ENCODE measurements at places on chromosomes 3 and 15.

DNA sequence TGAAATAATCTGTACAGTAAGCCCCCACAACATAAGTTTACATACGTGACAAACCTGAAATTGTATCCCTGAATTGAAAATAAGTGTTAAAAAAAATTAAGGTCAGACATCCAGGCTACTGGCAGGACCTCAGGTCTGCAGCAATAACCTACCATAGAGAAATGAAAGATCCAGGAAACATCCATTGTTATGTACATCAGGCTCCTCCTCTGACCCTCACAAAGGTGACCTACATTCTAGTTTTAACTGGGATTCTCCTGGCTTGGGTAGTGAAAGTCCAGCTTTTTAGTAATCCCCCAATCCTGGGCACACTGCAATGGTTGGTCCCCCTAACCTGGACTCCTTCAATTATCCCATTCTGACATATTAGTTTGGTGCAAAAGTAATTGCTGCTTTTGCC lies 749.6 kb upstream of the LMCD1 start:
- DNase-seq, result no peak

DNA sequence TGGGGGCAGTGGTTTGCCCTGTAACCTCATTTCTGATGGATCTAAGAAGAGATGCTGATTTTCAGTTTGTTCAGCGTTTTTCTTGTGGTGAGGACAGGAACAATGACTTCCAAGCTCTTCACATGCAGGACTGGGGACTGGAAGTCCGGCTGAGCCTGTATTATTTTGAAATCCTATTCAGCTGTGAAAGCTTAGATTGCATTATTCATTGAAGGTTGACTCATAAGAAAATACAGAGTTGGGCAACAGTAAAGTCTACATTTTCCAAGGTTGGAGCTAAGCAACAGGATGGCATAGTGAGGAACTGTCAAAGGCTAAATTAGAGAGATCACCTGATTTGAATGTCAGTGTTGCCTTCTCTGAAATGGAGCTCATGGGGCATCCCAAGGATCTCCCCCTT lies 230.9 kb upstream of the FEZF2 start:
- no peak for DNase-seq

GRCh38 chr3:127446756-127447155 lies 143.8 kb downstream of the TPRA1 start:
- DNase-seq, result no peak

DNA sequence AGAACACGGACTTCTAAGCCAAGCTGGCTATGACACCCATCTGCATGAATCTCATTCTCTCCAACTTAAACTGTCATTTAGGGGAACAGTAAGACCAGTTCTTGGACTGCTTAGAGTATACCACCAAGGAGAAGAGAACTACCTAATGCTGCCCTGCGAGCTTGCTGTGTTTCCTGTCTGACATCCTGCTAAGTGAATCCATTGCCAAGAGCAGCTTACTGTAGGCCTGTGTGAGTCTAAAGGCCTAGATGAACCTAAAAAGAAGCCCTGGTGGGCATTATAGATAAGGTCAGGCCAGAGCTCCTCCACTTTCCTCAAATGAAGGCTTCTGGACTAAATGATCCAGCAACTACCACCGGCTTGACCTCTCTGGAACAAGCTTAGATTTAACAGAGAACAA lies 15.0 kb downstream of the LZTFL1 start:
- DNase-seq, result no peak

GRCh38 chr3:114904633-114905032 lies 242.5 kb downstream of the ZBTB20 start:
- DNase-seq, result no peak

Data from effector CD8-positive, alpha-beta T cell (primary cell).